B cell (primary cell): ENCODE measurements at places on chromosomes 7 and 10.

GRCh38 chr7:156975620-156976019 is 26.1 kb downstream of the NOM1 start:
- no peak for DNase-seq
- no peaks in the 10 kb centered on the region for H3K27me3 ChIP-seq
- H3K27ac ChIP-seq: no peak overlapping the region
- H3K4me3 ChIP-seq: no peak overlapping the region
- H3K4me1 ChIP-seq: no peaks in the 10 kb centered on the region
- H3K36me3 ChIP-seq: peaks cover 2% of the 10 kb centered on the region

- H3K36me3 ChIP-seq: no peaks in the 10 kb centered on the region
- H3K27me3 ChIP-seq: peaks cover 7% of the 10 kb centered on the region
Observed at GRCh38 chr10:71971769-71972555, 7.8 kb downstream of the CHST3 start.

DNA sequence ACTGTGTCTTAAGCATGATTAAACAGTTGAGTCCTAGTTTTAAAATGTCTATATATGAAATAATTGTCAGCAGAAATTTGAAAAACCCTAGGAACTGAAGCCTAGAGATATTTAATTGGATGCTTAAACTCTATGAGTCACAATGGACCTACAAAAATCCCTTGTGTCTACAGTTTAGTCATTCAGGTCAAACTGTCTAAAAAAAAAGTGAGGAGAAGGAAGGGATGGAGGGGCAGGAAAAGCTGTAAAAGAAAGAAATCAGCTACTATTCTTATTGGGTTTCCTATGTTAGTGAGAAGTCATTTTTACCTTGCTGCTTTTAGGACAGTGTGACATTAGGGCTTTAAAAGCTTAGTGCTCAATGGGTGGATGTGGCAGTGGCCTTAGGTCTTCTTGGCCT is 406.1 kb upstream of the FZD8 start:
- H3K4me3 ChIP-seq: no peak overlapping the region
- H3K4me1 ChIP-seq: no peaks in the 10 kb centered on the region

- no peak overlapping the region for H3K27ac ChIP-seq
- H3K4me3 ChIP-seq: no peak overlapping the region
- H3K36me3 ChIP-seq: no peaks in the 10 kb centered on the region
- DNase-seq: no peak
Observed at GRCh38 chr10:44183667-44184632, 200.9 kb downstream of the CXCL12 start.

DNA sequence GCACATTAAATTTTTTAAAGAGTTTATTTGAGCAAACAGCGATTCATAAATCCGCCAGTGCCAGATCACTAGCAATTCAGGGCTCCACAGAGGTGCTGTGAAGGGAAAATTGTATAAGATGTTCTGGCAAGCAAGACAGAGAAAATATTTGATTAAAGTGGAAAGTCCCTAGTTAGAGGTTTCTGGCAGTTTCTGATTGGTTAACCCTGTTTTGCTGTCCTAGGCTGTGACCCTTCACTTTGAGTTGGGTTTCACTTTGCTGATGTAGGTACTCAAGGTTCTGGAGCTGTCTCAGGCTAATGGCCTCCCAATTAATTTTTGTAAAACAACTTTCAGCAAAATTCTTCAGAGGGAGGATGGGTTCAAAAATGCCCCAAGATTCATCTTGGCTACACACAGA is 79.4 kb upstream of the NXPH1 start:
- H3K4me1 ChIP-seq: no peaks in the 10 kb centered on the region
- H3K27me3 ChIP-seq: no peaks in the 10 kb centered on the region
- no peak overlapping the region for H3K27ac ChIP-seq
- DNase-seq: no peak
- H3K36me3 ChIP-seq: no peaks in the 10 kb centered on the region
- H3K4me3 ChIP-seq: no peak overlapping the region

DNA sequence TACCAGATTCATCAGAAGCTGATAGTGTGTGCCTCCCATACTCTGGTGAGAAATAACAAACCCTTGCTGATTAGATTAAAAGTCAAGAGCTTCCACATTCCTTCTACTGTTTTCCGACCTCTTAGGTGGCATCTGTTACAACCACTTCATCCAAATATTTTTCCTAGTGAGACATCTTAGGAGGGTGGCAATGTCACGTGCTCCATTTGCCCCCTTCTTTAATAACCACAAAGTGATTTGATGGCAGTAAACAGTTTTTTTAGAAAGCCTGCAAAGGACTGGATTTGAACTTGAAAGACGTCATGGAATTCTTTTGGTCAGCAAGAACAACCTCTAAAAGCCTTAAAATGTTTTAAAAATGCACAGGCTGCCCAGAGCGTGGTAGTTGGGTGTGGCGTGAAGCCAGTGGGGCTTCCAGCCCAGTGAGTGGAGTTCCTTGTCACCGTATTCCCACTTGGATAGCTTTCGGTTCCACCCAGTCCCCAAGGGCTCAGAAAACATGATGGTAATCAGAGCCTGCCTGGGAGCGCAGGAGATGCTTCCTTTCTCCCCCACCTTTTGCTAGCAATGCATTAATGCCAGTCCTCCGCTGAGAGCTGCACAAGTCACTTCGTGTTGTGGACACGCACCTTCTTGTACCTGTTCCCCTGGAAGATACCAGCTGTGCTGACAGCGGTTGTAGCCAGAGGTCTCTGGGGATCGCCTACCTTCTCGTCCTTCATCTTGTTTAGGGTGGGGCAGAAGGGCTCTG is 256.4 kb downstream of the KIAA1217 start:
- no peak for DNase-seq
- H3K27ac ChIP-seq: no peak overlapping the region
- no peaks in the 10 kb centered on the region for H3K4me1 ChIP-seq
- H3K4me3 ChIP-seq: no peak overlapping the region

DNA sequence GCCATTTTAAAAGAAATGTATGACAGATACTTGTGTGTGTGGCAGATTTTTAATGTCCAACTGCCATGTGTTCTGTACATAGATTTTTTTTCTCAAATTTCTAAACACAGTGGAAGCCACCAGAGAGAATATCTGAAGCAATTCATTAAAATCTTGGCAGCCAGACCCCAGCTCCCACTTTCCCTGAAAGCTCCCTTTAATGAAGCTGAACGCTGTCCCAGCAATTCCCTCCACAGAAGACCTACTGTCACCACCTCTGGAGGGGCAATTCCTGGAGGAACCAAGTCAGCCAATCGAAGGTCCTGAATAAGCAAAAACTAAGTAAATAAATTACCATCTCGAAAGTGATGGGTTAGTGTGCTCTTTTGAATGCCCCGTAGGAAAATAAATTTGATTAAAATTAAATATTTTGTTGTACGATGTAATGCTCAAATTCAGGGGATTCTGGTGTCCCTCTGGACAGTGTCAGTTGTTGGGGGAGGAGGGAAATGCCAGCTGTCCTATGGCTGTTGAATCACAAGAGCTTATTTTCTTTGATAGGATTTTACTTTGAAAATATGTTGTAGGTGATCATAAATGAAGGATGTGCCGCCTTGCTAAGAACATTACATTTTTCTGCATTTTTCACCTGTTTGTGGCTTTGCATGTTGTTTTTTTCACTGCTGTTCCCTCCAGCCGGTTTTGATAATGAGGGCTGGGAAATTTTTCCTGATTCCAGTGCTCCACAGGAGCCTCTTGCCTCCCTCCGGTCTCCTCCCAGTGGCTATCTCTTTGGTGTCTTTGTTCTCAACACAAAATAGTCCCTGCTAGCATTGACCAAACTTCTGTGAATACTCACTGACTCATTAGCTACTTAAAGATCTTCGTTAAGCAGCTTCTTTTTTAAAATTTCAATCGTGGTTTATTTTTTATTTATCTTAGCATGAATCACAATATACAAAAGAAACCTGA is 9.2 kb upstream of the GSAP start:
- H3K27ac ChIP-seq: no peak overlapping the region
- no peak overlapping the region for H3K4me3 ChIP-seq
- H3K27me3 ChIP-seq: no peaks in the 10 kb centered on the region
- H3K4me1 ChIP-seq: peaks cover 8% of the 10 kb centered on the region

DNA sequence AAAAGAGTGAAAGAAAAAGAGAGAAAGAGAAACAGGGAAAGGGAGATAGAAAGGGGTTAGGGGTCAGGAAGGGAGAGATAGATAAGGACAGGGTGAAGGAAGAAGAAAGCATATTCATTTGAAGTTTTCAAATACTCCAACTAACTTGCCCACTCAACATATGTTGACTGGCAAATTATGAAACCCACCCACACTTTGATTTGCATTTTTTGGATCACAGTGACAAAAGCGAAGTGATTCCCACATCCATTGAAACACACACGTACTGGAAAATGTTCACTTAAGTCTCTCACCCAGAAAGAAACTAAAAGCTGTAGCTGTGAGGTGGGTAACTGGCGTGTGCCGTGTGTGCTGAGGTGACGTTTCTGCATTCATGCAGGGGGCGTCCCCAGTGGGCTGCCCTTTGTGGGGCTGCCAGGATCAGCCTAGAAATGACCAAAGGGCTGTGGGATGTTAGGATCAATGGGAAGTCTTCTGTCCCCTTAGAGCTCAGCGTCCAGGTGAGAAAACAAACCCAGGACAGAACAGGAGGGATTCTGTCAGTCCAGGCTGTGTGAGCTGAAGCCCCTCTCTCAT is 134.9 kb upstream of the ADARB2 start:
- no peak overlapping the region for H3K27ac ChIP-seq
- H3K36me3 ChIP-seq: no peaks in the 10 kb centered on the region
- no peaks in the 10 kb centered on the region for H3K4me1 ChIP-seq
- H3K4me3 ChIP-seq: no peak overlapping the region

GRCh38 chr10:36251068-36251467 is 609.0 kb upstream of the FZD8 start:
- no peaks in the 10 kb centered on the region for H3K36me3 ChIP-seq
- H3K27ac ChIP-seq: no peak overlapping the region
- no peaks in the 10 kb centered on the region for H3K4me1 ChIP-seq
- no peaks in the 10 kb centered on the region for H3K27me3 ChIP-seq
- no peak overlapping the region for H3K4me3 ChIP-seq

DNA sequence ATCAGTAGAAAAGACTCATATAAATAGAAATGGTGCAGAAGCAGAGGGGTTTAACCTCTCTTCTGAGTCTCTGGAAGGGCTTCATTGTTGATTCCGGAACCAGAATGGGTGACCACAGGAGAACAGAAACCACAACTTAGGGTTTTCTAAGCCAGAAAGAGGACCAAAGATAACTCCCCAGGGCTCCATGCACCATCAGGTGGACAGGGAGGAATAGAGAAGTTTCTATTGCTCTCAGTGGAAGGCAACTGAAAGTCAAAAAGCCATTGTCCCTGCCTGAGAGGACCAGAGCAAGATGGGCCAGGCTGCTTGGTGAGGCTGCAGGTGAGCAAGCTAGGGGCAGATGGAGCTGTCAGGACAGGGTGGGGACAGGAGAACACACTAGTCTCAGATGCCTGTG is 14.6 kb upstream of the NPS start:
- no peaks in the 10 kb centered on the region for H3K36me3 ChIP-seq
- no peaks in the 10 kb centered on the region for H3K27me3 ChIP-seq
- H3K4me3 ChIP-seq: no peak overlapping the region
- H3K27ac ChIP-seq: no peak overlapping the region
- H3K4me1 ChIP-seq: no peaks in the 10 kb centered on the region

DNA sequence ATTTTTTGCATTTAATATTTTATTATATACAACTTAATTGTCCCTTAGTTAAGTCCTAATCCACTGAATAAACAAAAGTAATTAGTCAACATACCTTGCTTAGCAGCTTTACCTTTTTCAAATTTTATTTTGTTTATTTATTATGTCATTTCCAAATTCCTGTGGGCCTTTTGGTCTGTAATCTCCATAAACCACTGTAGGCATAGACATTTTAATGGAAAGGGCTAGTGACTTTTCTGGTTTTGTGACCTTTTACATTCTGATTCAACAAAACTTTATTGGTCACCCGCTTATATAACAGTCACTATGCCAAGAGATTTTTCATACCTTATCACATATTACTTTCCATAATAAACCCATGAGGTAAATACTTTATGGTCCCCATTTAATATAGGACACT is 181.3 kb upstream of the PRPS1L1 start:
- no peak overlapping the region for H3K4me3 ChIP-seq
- H3K27me3 ChIP-seq: no peaks in the 10 kb centered on the region
- H3K36me3 ChIP-seq: no peaks in the 10 kb centered on the region
- H3K27ac ChIP-seq: no peak overlapping the region
